CD4-positive, CD25-positive, alpha-beta regulatory T cell (primary cell): ENCODE measurements at places on chromosomes 11 and 22.

- no peak for DNase-seq
These were observed 32.4 kb upstream of the NAV2 start for GRCh38 chr11:19679952-19680828.

GRCh38 chr22:46731246-46732040 lies 6.6 kb downstream of the CERK start:
- no peak for DNase-seq

- DNase-seq, result no peak
These were observed 8.2 kb upstream of the NAP1L4 start for GRCh38 chr11:3000032-3000961.

GRCh38 chr11:63906585-63906984 lies 10.4 kb downstream of the RCOR2 start:
- DNase-seq, result peak; percentile 57

DNA sequence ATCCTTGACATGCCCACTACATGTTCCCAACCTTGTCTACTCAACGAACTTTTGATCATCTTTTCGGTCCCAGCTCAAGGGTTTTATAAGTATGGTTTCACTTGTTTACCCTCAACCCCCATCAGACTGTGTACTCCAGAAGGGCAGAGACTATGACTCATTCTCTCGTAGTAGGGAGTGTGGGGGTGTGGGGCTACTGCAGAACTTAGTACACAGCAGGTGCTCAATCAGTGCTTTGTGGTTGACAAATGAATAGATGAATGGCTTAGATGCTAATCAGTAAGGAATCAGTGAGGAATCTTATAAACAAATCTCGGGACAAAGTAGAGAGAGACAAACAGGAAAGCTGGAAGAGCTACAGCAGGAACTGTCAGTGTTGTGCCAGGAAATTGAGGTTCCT lies 151.7 kb upstream of the PLET1 start:
- DNase-seq, result no peak

GRCh38 chr11:106231591-106231990 lies 154.1 kb downstream of the AASDHPPT start:
- DNase-seq, result no peak

- DNase-seq, result no peak
These were observed 11.4 kb downstream of the KDELR3 start for GRCh38 chr22:38479096-38479837.
